ENCODE measurements at places on chromosomes 11 and 22.

GRCh38 chr11:102325088-102325487 is 7.8 kb downstream of the BIRC3 start:
- no peak for DNase-seq

DNA sequence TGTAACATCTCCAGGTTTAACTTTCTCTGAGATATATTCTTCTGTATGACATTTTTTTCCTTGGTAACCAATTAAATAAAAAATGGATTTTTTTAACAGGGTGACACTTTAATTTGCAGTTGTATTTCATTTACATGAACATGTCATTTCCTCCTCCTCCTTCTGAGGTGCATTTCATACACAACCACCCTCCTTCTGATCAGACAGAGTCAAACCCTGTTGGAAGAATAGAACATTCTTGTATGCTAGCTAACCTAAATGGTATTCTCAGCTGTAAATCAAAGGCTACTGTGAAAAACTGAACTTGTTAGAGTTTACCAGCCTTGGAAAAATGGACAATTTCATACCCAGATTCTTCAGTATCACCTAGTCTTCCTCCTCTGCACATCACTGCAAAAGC is 52.7 kb upstream of the CHRM4 start:
- DNase-seq: no peak

GRCh38 chr11:16853859-16854258 is 115.4 kb downstream of the C11orf58 start:
- DNase-seq: no peak

GRCh38 chr11:120688163-120688562 is 176.6 kb downstream of the GRIK4 start:
- DNase-seq: no peak

DNA sequence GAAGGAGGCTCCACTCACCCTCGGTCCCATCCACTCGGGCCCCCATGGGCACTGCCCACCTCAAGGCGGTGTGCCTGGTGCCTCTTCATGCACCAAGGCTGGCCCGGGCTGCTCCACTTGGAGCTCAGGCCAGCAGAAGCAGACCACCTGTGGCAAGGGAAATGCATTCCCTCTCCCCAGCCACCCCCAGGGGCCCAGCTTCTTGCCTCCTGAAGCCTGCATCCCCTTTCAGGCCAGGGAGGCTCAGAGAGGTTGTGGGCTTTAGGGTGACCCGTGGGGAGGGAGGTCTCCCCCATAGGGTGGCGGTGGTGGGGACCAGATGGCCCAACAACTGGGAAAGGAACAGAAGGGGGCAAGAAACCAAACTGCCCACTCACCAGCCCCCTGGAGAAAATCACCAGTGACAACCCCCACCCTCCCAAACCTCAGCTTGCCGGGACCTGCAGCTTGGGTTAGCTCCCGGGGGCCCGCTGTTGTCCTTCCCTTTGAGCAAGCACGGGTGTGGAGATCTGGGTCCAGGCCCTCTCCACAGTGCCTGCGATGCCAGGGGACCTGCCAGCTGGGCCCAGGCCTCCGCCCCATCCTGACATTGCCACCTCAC is 8.4 kb downstream of the CBX6 start:
- DNase-seq: no peak

- no peak for DNase-seq
These were observed 17.1 kb downstream of the TOM1 start for GRCh38 chr22:35316751-35317150.

DNA sequence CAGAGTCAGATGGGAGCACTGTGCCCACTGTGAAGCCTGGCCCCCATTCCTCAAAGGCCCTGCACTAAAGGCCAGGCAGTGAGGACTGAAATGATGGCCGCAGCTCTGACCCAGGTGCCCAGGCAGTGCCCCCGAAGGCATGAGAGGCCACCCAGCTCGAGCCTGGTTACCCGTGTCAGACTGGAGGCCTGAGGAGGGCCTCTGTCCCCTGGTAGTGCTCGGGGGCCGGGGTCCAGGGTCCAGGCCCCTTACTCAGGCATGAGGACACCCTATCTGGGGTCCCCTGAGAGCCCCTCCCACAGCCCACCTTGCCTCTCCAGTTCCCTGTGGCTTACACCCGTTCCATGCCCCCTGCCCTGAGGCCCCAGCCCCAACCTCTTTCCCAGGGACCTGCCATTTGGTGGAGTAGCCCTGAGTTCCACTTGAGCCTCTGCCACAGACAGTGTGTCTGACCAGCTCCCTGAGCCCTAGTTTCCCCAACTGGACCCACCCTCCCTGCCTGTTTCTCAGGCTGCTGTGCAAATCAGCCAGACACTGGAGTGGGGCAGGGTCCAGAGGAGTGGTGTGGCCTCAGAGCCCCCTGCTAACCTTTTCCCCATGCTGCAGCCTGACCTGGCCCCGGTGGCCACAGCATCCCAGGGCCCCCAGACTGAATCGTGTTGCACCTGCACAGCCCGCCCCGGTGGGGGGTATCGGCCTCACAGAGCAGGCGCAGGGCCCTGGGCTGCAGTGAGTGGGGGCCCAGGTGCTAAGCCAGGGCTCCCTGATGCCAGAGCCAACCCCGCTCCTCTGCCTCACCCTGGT is 10.8 kb upstream of the ANKRD13D start:
- no peak for DNase-seq

- DNase-seq: no peak
These were observed 377.7 kb downstream of the DLG2 start for GRCh38 chr11:85249482-85249881.

DNA sequence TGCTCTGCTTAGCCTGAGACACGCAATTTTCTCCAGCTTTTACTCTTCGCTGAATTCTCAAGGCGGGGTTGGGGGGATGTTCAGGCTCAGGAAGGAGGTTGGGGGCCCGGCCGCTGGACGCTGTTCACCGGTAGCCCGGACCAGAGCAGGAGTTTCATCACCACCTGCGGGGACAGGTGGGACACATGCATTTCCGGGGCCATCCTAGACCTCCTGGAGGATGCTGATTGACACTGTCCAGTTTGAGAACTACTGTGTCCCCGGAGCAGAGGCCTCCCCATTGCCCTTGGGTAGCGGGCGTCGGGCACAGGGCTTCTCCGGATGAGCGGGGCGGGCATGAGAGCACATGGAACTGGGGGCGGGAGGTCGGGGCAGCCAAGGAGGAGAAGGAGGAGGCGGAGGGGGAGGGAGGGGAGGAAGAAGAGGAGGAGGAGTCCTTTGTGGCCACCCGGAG is 144.0 kb upstream of the GRK3 start:
- DNase-seq: no peak

GRCh38 chr11:116890607-116891006 is 53.2 kb upstream of the APOA1 start:
- DNase-seq: no peak

DNA sequence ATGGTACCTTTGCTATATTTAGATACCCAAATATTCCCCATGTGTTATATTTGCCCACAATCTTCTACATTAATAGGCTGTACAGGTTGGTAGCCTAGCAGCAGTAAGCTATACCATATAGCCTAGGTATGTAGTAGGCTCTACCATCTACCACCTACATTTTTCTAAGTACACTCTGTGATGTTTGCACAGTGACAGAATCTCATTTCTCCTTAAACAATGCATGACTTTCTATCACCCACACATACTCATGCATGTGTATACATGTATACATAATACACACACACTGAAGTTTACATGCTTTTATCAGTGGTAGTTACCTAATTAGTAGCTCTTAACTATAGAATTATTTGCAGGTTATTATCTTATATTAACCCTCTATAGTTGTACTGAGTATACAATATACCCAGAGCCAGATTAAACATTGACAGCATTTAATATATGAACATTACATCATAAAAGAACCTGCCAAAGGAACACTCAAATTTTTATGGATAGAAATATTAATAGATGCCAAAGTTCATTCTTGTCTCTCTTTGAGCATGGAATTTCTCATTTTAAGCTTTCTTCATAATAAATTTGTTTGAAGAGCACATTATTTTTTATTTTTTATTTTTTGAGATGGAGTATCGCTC is 51.4 kb downstream of the ELP4 start:
- no peak for DNase-seq

DNA sequence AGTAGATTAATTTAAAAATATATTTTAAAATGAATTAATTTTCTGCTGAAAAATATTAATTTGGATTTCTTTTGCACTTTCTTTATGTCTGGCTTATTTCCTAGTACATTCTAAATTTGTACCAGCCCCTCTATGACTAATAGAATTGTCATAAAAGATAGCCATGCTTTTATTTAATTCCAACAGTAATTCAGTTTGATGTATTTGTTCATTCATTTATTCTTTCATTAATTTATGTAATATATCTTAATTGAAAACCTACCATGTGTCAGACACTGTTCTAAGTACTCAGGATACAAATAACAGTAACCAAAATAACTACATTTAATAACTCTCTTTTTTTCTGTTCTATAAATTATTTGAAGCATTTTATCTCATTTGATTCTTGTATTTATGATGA is 264.0 kb upstream of the CCDC179 start:
- DNase-seq: no peak

GRCh38 chr11:34599406-34599945 is 21.4 kb upstream of the EHF start:
- DNase-seq: no peak

GRCh38 chr11:102591160-102591718 is 33.9 kb downstream of the MMP20 start:
- no peak for DNase-seq

DNA sequence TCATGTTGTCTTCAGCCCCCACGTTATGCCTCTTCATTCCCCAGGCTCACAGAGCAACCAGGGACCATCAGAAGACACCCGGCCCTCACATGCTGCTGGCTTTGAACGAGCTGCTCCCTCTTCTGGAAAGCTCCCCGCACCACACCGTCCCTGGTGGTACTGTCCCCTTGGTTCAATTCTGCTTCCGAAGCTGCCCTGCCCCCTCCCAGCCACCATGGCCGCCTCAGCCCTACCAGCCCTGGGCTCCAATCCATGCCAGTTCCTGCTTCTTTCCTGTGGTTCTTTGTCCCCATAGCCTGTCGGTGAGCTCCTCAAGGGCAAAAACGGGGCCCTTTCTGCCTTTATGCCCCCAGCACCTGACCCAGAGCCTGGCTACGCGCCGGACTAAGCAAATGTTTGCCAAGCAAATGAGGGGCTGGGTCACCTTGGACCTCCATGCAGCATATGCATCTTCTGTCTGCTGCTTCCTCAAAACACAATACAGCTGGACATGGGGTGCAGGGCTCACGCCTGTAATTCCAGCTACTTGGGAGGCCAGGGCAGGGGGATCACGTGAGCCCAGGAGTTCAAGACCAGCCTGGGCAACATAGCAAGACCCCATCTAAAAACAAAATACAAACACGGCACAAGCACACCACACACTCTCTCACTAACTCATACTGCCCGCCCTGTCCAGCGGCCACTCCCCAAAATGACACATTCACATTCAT is 21.3 kb downstream of the TNKS1BP1 start:
- no peak for DNase-seq

DNA sequence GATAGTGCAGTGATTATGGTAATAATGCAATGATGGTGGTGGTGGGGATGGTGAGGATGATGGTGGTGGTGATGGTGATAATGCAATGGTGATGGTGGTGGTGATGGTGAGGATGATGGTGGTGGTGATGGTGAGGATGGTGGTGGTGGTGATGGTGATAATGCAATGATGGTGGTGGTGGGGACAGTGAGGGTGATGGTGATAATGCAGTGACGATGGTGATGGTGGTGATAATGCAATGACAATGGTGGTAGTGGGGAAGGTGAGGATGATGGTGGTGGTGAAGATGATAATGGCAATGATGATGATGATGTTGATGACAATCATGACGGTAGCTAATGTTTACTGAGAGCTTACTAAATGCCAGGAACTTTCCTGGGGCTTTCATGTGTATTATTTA is 79.6 kb upstream of the MYOD1 start:
- no peak for DNase-seq

GRCh38 chr11:12696911-12697581 is 22.8 kb downstream of the TEAD1 start:
- DNase-seq: no peak

GRCh38 chr11:120909676-120910416 is 114.1 kb upstream of the TBCEL start:
- no peak for DNase-seq

- DNase-seq: no peak
These were observed 406.0 kb downstream of the TBC1D22A start for GRCh38 chr22:47168441-47168840.

DNA sequence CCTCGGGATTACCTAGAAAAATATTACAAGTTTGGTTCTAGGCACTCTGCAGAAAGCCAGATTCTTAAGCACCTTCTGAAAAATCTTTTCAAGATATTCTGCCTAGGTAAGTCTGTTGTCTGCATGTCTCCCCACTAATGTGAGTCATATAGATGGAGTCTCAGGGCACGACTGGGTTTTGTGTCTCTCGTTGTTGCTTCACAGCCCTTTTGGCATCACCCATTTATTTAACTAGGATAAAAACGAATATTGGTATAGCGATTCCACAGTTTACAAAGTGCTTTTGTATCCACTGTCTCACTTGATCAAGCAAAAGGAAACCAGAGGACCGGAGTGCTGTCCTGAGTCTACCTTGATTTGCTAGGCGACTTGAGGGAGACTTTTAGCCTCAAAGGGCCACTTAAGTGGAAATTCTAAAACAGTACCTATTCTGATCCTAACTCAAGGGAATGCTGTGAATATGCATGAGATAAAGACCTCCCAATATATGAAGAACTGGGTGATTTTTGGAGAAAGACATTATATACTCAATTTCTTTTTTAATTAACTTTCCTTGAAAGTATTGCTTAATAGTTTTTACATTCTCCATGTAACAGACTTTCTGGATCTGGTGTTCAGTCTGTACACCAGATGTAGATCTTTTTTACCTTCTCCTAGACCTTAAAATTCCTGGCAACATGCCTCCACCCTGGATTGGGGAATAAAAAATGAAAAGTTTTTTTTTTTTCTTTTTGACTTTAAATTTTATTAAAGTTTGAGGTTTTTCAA is 590 bp downstream of the NNMT start:
- DNase-seq: no peak

GRCh38 chr11:61168042-61168688 is 6.9 kb upstream of the VPS37C start:
- no peak for DNase-seq

GRCh38 chr22:44723801-44724200 is 21.8 kb downstream of the PRR5 start:
- DNase-seq: no peak

GRCh38 chr11:86120807-86121206 is 51.9 kb upstream of the PICALM start:
- no peak for DNase-seq

DNA sequence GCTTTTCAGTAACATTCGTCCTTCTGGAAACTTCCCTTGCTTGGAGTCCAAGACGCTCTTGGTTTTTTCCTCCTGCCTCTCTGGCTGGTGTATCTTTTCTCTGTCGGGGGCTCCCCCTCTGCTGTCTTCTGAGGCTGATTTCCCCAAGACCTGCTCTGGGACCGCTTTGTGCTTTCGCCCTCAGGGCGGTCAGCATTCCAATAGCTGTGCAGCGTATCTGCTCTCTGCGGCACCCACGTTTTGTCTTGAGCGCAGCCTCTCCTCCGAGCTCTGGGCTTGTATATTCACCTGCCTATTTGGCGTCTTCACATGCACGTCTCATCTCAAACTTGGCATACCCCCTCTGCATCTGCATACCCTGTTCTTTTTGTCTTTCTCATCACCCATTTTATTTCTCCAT is 2.4 kb downstream of the GTSE1 start:
- DNase-seq: no peak

- DNase-seq: no peak
These were observed 41.8 kb downstream of the LIF start for GRCh38 chr22:30204742-30205111.
